Stimulated activated CD8-positive, alpha-beta memory T cell treated with anti-CD3 and anti-CD28 coated beads, Interleukin-7, amount 100 ng/mL, for 1 hour (primary cell): ENCODE measurements at places on chromosomes 3 and 15.

DNA sequence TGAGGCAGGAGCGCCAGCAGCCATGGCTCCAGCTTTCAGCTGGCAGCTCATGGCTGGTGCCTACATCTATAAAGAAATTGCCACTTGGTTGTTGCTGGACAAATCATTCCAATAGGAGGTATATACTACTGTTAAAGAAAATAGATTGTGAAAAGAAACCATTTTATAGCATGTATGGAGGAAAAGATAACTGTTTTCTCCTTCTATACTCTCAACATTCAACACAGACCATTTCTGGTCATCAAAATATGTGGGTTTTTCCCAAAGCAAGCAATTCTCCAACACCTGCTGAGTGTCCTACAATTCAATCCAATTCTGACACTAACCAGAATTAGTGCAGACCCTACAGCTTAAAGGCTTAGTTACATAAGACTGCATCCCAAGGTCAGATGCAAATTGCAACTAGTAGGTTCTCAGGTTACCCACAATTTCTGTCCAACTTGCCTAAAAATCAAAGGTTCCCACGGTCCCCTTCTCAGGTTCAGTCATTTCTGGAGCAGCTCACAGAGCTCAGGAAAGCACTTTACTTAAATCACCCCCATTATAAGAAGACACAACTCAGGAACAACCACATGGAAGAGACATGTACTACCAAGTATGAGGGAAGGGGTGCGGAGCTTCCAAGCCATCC lies 42.4 kb upstream of the STRIT1 start:
- no peak for DNase-seq

- no peak for DNase-seq
Measured at GRCh38 chr3:25536521-25537391, 108.7 kb downstream of the RARB start.

GRCh38 chr15:96625256-96625655 lies 294.8 kb downstream of the NR2F2 start:
- DNase-seq, result no peak

DNA sequence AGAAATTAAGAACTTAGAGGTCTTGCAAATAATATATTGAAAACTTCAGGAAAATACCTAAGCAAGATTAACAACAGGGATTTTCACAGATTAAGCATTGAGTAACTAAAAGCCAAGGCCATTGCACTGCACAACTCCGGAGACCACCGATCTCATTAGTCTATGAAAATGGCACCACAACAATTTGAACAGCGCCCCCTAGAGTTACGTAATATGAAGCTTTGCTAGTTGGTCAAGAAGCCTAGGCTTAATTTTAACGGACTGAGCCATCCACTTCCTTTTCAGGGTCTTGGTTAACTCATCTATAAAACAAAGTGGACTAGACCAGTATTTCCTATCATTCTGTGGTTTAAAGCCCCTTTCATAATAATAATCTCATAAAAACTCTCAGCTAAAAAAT lies 24.8 kb downstream of the TMEM212 start:
- DNase-seq, result no peak

DNA sequence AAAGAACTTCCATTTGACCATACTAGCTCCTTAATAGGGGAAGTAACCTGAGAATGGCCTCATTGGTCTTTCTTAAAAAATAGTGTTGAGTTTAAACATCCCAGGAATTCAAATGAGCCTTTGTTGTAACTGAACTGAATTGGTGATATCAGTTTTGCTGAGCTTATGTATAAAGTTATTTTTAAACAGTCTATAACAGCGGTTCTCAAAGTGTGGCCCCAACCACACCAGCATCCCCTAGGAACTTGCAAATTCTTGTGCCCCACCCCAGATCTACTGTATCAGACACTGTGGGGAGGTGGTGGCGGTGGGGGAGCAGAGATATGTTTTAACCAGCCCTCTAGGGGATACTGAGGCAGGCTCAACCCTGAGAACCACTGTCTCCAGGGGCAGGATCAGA lies 57.0 kb downstream of the LMCD1 start:
- no peak for DNase-seq

GRCh38 chr3:96755519-96755918 lies 58.9 kb upstream of the EPHA6 start:
- no peak for DNase-seq

GRCh38 chr15:83846847-83847246 lies 192.9 kb downstream of the ADAMTSL3 start:
- no peak for DNase-seq

- DNase-seq, result no peak
Measured at GRCh38 chr3:134655706-134656105, 4.9 kb upstream of the KY start.

DNA sequence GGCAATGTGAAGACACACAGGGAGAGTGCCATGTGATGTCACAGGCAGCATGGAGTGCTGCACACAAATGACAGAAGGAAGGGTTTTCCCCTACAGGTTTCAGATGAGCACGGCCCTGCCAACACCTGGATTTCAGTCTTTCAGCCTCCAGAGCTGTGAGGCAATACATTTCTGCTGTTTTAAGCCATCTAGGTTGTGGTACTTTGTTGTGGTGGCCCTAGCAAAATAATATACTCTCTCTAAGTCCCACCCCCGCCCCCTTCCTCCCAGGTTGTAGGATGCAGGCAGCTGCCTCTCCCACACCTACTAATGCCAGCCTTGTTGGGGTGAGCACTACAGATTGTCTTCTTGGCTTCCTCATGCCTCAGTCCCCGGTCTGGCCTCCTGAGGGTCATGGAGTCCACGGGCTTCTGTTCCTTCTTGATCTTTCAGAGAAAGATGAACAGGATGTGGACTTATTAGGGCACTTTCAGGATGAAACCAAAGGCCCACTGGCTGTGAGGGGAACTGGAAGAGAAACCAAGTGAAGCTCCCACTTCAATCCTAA lies 180.0 kb downstream of the CD47 start:
- no peak for DNase-seq

DNA sequence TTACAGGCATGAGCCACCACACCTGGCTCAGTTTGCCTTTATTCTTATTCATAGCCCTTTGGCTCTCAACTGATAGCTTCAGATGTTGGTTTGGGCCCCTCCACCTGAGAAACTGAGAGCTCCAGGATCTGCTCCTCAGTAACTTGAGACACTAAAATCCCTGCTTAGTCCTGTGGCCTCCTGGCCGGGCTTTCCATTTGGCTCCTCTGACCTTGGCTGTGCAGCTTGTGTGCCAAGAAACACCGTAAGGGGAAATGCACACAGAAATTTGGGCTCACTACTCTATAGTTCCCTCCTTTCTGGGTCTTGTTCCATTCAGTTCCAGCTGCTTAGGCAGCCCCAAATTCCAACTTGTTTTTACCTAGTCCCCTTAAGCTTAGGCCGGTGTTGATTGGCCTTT lies 24.9 kb downstream of the NIPA2 start:
- DNase-seq, result no peak

GRCh38 chr3:40780291-40780924 lies 255.6 kb downstream of the ZNF621 start:
- DNase-seq, result no peak

GRCh38 chr3:126070146-126070545 lies 13.8 kb downstream of the SLC41A3 start:
- no peak for DNase-seq

DNA sequence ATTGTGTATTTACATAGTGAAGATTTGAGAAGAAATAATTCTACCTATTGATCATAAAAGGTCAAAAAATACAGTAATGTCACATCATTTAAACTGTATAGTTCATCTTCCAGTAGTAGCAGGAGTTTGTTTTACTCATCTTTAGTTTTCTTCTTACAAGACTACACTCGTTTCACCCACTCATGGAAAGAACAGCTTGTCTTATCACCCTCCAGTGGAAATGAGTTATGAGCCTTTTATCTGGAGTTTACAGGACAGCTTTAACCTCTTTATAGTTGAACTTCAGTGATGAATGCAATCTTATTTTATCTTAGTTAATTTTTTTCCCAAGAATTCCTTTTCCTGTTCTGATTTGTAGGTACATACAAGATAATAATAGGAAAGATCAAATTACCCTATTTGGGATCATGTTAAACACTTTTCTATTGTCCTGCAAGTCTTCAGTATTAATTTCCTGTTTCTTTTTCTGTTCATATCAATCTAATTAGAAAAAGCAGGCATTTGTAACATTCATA lies 36.8 kb downstream of the RBMS3 start:
- DNase-seq, result no peak

DNA sequence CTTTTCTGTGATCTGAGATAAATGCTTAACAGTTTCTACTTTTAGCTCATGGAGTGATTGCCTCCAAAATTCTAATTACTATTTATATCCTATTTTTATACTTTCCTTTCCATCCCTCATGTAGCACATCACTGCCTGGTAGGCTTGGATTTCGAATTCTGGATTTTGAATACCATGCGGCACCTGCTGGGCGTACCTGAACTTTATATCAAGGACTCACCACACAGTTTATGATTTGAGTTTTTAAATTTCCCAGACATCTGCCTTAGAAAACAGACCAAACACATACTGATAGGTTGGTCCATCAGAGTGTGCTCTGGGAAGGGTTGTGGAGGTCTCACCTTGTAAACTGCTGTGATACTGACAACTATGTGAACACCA lies 6.4 kb downstream of the TRAK1 start:
- no peak for DNase-seq

- no peak for DNase-seq
Measured at GRCh38 chr15:65762914-65763787, 28.9 kb downstream of the DENND4A start.

DNA sequence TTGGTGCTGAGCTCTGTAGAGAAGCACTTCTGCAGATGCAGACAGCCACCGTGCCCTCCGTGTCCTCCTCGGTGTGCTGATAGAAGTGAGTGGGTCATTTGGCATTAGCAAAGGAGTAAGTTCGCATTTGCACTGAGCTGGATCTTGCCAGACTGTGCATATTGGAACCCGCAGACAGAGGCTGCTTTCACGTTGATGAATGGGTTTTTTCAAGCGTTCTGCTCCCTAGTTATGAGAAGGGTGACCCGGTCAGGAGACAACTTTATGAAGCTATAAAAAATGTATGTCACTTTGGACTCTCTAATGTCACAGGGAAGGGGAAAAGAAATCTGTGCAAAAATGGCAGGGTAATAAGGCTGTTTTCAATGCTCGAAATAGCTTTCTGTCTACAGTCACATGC lies 739.4 kb downstream of the MCTP2 start:
- DNase-seq, result no peak

DNA sequence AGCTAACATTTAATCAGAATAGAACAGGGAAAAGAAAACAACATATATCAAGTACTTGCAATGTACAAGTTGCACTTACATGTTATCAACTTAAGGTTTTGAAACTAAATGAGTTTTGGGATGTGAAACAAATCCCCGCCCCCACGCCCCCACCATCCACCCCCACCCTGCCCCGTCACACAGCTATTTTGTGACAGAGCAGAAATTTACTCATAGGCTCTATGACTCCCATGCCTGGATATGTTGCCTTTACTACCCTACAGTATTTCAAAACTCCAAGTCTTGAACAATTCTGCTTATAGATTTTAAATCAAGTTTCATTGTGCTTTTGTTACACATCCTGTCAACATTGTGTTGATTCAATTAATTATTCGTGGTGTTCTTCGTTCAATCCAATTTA lies 18.1 kb upstream of the IL1RAP start:
- no peak for DNase-seq

DNA sequence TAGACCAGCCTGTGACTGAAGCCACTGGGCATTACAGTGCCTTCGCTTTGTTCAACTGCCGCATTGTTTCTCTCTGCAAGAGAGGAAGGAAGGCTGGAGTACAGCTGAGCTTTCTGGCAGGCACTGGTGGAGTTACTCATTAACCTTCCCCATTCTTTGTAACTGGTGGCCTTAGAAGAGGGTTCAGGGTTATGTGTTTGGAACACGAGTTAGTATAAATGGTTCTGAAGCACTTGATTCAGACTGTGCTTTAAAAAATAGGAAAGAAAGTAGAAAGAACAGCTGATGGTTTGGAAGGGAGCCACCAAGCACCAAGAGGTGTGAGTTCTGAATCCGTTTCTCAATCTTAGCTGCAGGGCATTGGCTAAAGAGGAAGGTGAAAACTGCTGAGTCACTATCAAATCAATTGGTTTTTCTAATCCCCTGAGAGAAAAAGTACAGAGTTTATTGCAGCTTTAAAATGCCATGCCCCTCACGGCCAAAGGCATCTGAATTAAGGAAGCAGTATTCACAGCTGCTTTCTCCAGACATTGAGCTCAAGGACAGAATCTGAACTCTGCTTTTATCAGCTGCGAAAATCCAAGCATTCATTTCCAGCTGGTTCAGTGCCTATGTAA lies 3.6 kb downstream of the HGD start:
- DNase-seq, result no peak

DNA sequence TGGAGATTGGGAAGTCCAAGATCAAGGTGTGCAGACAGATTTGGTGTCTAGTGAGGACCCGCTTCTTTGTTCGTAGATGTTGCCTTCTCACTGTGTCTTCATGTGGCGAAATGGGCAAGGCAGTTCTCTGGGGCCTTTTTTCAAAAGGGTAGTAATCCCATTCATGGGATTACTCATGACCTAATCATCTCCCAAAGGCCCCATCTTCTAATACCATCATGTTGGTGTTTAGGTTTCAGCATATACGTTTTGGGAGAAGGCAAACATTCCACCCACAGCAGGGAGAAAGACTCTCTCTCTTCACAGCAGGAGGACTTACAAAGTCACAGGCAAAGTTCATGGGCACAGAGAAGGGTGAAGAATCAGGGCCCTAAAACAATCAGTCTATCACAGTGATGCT lies 252.1 kb downstream of the RPLP1 start:
- no peak for DNase-seq

GRCh38 chr3:48897460-48898376 lies 964 bp downstream of the SLC25A20 start:
- DNase-seq, result no peak

- DNase-seq, result no peak
Measured at GRCh38 chr3:131711114-131711768, 208.5 kb upstream of the MRPL3 start.

DNA sequence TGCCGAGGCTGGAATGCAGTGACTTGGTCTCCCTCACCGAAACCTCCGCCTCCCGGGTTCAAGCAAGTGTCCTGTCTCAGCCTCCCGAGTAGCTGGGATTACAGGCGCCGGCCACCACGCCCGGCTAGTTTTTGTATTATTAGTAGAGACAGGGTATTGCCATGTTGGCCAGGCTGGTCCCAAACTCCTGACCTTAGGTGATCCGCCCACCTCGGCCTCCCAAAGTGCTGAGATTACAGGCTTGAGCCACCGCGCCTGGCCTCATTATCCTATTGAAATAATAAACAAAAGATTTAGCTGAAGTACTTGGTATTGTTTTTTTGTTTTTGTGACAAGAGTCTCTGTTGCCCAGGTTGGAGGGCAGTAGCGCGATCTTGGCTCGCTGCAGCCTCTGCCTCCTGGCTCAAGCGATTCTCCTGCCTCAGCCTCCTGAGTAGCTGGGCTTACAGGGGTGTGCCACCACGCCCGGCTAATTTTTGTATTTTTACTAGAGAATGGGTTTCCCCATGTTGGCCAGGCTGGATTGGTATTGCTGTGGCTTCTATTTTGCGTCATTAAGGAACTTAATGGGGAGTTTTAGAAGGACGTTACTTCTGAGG lies 1.5 kb downstream of the RPL35A start:
- no peak for DNase-seq
